NCI-H2029 treated with DMSO at 0.1 percent for 48 hours (cell line): ENCODE measurements at places on chromosomes 4 and X.

DNA sequence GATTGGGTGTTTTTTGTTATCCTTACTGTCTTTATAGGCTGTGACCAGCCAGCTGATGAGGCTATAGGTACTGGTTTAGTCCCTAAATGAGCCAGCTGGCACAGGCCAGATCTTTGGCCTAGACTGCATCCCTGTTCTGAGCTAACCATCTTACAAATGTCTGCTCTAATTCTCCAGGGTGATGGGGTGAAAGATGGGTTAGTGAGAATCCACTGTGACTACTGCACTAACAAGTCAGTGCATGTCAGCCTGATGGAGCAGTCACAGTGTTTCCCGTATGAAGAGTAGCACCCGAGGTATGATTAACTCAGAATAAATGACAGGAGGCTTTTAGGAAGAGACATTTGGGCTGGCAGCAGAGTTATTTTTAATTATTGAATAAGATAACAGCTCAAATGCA is 181.0 kb downstream of the DCTD start:
- no peak for DNase-seq

- peak; percentile 66 for DNase-seq
Observed at GRCh38 chr4:74675673-74676279, 118.5 kb downstream of the BTC start.

GRCh38 chrX:4550018-4550417 is 836.6 kb upstream of the PRKX start:
- DNase-seq, result no peak

GRCh38 chrX:13110433-13111324 is 66.3 kb upstream of the FAM9C start:
- DNase-seq, result no peak

DNA sequence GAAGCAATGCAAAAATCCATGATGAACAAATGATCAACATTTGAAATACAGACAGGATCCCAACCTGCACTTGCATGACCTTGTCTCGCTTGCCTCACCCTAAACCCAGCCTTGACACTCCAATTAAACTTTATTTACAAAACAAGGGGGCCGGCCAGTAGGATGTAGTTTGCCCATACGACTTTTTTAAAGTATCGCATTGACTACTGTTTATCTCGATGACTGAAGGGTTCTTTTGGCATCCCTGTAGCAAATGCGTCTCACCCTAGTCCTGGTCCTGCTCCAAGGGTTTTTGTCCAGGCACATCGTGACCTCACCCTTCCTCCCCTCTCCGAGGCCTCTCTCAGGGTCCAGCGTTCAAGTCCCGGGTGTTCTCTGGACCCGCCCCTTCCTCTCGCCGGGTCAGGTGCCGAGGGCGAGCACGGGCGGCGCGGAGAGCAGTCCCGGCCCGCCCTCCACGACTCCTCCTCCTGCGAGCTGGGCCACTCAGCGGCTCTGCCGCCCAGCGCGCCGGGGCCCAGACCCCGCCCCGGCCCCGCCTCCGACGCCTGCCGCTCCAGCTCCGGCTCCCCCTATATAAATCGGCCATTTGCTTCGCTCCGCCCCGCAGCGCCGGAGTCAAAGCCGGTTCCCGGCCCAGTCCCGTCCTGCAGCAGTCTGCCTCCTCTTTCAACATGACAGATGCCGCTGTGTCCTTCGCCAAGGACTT is at the start of gene SLC25A5:
Gene SLC25A5, plus strand, starts transcription at position 603 of the 709 bp plus-strand sequence. Its CDS starts 72 bp downstream, at position 675.
- DNase-seq, result peak; percentile 40

DNA sequence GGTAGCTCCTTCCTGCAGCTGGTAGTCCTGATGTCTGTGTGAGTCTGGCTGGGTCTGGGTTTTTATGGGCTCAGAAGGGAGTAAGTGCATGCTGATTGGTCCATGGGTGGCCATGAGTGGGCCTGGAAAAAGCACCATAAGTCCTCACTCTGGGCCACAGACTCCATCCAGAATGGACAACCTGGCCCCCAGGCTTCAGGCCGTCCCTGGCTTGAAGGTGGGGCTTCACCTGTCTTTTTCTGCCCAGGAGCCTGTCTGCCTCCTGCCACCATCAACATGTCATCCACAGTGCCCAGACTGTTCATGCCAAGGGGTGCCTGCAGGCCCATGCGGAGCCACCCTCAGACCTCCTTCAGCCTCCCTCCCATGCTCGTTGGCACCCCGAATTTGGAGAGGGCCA is 620.0 kb downstream of the RAPGEF2 start:
- DNase-seq, result no peak

GRCh38 chrX:129007631-129008030 is 515.7 kb downstream of the SMARCA1 start:
- no peak for DNase-seq

DNA sequence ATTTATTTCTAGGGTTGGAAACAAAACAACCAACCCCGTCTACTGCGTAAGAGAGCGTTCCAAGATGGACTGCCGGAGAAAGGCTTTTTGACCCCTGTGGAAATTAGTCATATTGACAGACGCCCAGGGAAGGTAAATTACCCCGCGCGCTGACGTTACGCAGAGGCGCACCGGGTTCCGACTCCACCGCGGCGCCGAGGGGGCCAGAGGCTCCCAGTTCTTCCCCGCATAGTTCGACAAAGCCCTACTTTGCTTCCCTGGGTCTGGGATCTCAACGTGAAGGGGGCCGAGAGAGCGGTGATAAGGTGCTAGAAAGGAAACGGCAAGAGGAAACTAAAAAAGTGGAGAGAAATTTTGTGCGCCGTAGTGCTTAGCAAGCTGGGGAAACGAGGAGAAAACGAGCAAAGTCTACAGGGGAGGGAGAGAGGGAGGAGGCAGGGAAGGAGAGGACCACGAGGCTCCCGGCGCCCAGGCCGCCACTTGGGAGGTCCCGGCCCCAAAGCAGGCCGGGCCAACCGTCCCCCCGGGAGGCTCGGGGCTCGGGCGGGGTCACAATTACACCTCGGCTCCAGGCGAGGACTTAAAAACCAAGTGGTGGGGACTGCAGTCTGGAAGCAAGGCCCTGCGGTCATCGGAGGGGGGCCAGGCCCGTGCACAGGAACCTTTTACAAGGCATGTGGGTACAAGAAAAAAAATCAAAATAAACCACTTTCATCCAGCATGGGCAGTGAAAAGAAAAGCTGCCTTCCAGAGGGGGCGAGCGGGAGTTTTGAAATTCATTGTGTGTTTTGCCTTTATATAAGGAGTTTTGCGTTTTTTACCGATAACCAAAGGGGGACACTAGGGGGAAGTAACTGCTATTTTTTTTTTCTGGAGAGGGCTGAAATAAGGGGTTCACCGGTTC is 13.2 kb downstream of the HAND2 start:
- DNase-seq, result no peak

GRCh38 chr4:26127851-26128337 is 192.9 kb upstream of the RBPJ start:
- DNase-seq, result peak; percentile 89

GRCh38 chr4:61401771-61402170 is 201.6 kb downstream of the ADGRL3 start:
- peak; percentile 43 for DNase-seq

DNA sequence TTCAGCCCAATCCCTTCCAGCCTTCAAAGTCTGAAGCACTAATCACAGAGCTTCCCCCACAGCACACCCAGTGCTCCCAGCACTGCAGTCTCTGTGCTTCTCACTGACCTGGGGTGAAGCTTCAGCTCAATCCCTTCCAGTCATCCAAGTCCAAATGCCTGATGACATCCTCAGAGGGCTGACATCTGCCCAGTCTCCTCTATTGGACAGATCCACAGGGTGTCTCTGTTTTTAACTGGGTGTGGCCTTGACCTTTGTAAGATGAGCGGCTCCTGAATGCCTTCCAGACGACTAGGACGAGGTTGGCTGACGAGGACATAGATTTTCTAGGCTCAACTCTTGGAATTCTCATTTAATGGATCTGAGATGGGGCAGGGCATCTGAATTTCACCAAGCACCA is 7.6 kb upstream of the SLC2A9 start:
- no peak for DNase-seq

GRCh38 chrX:96211953-96212352 is 472.7 kb upstream of the DIAPH2 start:
- no peak for DNase-seq

DNA sequence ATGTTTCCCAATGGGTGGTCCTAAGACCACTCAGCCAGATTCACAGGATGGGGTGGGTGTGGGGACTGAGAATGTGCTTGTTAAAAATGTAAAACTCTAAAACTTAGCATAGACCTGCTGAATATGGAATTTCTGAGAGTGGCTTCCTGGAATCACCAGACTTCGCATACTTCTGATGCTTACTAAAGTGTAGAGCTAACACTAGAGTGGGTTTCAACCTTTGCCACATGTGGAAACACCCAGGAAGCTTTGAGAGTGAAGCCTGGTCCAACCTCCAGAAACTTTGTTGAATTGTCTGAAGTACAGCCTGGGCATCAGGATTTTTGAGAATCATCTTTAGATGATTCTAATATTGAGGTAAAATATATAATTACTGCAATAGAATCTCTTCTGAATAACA is 167.8 kb upstream of the EDNRA start:
- DNase-seq, result no peak

DNA sequence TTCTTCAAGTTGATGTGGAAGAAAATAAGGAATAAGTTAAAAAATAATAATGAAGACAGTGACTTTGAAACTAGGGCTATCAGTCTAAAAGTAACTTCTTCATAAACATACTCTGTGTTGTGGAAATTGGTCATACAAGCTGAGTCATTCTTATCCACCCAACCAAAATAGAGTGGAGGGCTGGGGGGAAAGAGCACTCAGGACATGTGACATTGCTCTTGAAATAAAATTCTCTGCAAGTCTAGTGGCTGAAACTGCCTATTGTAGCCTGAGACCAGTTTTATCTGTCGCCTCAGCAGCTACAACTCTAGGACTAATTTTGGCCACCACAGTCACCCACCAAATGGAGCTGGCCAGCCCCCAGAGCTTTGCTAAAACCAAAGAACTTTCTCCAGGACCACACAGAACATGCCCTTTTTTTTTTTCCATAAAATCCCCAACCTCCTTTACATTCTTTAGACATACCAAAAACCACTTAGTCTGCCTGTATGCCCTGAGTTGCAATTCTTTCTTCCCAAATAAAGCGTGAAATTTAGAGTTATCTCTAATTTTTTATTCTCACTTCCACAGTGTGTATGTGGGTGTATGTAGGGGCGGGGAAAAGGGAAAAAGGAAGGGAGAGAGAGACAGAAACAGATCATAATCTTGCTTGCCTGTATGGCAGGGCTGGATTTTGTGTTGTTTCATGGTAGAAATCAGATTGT is 23.0 kb upstream of the SLC25A4 start:
- no peak for DNase-seq

GRCh38 chr4:30718021-30718542 is 2.1 kb upstream of the PCDH7 start:
- no peak for DNase-seq

- peak; percentile 32 for DNase-seq
Observed at GRCh38 chr4:10015140-10015753, 6.0 kb downstream of the SLC2A9 start.

DNA sequence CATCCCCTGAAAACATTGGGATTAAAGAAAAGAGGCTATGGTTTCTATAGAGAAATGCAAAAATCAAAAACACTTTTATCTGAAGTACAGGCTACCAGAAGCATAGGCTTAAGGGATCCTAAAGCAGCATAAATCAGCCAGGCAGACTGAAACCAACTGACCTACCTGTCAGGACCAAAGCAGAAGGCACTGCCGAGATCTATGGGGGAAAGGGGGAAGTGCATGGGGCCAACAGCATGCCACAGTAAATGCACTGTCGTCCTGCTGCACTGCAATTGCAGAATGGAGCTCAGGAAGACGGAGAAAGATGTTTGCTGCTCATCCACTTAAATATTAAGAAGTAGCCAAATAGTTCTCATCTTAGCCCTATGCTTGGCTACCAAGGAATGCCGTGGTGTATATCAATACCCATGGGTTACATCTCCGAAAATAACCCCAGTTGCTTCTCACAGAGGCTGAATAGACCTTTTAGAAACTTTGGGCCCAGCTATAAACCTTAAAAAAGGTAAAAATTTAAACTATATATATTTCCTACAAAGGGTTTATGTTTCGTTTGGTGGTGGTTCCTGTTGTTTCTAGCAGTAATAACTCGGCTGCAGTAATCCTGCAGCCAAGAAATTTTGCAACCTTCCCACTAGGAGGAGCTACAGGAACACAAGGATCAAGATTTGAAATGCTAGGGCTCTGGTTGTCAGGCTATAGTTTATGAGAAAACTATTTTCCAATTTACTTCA is 312.2 kb upstream of the DIAPH2 start:
- DNase-seq, result peak; percentile 69
